ENCODE measurements at places on chromosomes 5 and 9.

GRCh38 chr5:56382896-56383295 lies 149.8 kb upstream of the ANKRD55 start:
- DNase-seq, result no peak

GRCh38 chr5:68891718-68892117 lies 202.1 kb upstream of the SLC30A5 start:
- DNase-seq, result no peak

DNA sequence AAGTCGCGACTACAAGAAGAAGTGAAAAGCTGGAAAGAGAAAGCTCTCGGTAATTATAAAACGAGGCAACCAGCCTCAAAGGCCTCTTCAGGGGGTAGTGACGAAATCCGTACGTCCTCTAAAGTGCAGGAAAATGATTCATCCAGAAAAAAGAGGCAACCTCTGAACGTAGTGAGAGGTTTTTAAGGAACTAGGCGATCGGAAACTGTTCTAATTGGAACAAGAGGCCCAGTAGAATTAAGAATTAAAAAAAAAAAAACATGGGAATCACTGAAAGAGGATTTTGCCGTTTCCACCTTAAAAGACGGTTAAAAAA lies 1.0 kb downstream of the CSNK1A1 start:
- no peak for DNase-seq

- DNase-seq, result no peak
These were observed 72.5 kb upstream of the PCA3 start for GRCh38 chr9:76691517-76692313.

- peak; percentile 85 for DNase-seq
These were observed at the start of gene GEMIN5 for GRCh38 chr5:154937718-154938466. Gene GEMIN5 (minus strand): TSS chr5:154938211. CDS start chr5:154938133, 78 bp downstream.

GRCh38 chr5:8239646-8240045 lies 370.7 kb downstream of the MTRR start:
- no peak for DNase-seq

DNA sequence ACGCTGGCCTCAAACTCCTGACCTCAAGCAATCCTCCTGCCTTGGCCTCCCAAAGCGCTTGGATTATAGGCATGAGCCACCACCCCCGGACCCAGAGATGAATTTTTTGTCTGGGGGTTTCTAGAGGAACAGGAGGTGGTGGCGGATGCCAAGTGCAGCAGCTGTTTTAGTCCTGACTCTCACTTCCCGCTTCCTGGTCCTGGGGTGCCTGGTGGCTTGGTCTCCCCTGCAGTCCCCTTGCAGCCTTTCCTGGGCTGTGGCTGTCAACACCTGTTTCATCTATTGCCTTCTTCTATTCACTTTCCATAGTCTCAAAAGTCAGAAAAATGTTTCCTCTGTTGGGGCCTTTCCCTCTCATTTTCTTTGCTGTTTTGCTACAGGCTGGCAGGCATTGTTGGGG lies 6.5 kb upstream of the NHP2 start:
- DNase-seq, result no peak

DNA sequence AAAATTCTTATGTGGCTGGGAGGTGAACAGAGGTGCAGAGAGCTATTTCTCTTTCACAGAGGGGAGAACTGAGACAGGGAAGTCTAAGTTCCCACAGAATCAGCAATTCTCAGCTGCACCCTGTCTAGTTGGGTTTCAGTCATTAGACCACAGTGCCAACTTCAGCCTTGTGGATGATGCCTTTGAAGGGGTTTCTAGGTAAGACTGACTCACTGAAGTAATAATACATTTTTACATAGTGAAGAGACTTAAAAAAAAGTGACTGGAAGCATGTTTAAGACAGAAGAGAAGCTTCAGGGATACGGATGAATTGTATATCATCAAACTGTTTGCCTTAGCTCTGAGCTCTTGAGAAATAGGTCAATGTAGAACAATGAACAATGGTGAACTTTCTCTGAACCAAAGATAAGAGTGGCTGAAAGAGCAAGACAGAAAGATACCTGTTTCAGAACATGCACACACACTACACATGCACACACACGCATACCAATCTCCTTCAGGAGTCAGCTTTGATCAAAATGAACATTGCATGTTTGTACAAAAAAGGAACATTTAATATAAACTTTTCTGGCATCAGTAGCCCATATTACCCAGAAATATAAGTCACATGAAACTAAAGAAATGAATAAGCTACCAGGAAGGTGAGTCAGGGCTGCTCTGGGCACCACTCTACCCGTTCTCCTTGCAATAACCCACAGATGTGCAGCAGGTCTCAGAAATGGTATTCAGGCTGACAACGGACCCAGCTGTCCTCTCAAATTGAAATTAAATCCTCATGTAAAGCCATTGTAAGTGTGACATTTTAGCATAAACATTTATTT lies 12.6 kb upstream of the FYB1 start:
- peak; percentile 39 for DNase-seq

GRCh38 chr9:99140685-99141314 lies 35.9 kb downstream of the TGFBR1 start:
- peak; percentile 36 for DNase-seq

GRCh38 chr5:9335269-9335668 lies 210.6 kb downstream of the SEMA5A start:
- no peak for DNase-seq

DNA sequence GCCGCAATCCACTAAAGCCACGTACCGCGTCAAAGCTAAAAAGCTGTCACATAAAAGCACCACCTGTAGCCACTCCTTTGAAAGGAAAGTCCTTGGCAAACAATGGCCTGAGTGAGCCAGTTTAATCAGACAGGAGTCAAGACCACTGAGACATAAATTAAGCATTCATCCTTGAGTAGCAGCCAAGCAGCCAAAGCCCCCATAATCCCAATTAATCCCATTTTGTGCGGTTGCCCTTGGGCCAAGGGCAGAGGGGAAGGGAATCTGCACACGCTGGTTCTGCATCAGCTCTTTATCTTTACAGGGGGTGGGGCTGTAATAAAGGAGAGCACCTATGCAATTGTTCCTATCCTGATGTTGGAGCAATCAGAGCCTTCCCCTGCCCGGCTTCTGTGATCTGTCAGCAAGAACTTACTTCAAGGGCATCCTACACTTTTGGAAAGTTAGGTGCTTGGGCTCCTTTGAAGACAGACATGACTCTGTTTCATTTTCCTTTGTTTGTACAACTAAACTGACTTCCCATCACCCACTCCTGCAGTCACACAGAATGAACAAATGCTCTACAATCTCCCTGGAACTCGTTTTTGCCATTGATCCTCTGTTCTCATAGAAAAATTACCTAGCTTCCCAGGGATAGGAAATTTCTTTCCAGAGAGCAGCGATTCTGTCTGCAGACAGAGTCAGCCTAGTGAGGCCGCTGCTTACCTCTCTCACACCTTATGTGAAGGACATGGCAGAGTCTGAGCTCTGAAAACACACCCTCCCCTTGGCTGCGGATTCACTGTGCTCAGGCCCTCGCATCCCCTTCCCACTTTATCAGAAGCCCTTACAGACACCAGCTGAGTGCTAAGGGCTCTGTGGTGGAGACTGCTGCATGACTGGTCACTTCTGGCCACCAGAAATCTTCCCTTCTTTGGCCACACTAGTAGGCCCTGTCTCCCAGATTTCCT lies 116.2 kb upstream of the TBCA start:
- no peak for DNase-seq

DNA sequence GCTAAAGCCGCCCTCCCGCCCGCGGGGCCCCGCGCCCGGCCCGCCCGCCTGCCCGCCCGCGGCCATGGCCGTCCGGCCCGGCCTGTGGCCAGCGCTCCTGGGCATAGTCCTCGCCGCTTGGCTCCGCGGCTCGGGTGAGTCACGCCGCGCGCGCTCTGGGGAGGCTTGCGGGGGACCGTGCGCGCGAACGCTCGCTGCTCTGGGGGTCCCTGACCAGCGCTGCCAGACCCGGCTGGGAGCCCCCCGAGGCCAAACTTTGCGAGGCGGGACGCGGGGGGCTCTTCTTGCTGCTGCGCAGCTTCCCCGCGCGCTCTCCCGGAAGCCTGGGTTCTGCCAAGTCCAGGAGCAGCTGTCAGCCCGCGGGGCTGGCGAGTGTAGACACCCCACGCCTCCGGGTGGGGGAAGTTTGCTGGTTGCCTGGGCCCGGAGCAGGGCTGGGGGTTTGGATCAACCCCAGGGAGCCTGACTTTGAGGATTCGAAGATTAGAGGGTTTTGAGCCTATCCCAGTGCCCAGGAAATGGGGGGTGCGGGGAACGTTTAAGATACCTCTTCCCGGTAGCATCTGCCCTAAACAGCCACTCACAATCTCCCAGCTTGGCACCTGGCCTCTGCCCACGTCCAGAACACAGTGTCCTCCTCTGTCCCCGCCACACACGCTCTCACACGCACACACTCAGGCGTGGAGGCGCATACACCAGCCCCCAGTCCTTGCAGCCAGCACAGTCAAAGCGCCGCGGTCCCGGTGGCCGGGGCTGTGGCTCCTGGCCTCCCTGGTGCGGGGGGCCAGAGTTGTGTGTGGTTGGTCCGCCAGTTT lies 535 bp downstream of the UNC5A start:
- DNase-seq, result no peak

DNA sequence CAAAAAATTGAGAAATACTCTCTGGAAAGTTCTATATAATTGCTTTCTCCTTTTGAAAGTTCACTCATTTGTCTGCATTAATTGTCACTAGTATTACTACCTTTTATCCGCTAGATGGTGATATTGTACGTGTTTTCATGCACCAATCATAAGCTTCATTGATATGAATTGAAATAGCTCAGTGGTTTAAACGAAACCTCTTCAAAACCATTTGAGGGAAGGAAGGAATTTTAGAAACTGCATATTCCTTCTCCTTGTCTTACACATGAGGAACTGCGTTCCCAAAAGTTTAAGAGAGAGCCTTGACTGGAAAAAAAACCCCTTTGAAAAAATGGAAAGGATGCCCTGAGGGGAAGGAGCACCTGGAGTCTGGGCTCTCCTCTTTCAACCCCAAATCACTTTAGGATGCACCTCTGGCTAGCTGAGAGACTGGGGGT lies 98.6 kb downstream of the YTHDC2 start:
- no peak for DNase-seq

GRCh38 chr9:70589571-70590314 lies 175.3 kb upstream of the KLF9 start:
- DNase-seq, result no peak

DNA sequence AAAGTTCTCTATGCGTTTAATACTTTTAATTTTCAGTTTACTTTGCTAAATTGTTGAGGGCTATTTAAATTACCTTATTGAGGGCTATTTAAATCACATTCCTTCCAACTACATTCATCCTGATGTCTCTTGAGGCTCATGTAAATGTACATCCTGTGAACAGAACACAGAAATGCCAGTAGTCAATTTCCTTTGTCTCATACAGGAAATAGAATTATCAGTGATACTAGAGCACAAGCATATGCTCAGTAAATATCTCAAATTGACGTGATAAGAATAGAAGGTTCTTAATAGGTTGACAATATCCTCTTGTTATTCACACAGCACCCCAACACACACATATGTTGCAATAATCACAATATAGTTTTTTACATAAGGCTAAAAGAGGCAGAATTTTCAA lies 449.0 kb downstream of the CYLC2 start:
- no peak for DNase-seq

DNA sequence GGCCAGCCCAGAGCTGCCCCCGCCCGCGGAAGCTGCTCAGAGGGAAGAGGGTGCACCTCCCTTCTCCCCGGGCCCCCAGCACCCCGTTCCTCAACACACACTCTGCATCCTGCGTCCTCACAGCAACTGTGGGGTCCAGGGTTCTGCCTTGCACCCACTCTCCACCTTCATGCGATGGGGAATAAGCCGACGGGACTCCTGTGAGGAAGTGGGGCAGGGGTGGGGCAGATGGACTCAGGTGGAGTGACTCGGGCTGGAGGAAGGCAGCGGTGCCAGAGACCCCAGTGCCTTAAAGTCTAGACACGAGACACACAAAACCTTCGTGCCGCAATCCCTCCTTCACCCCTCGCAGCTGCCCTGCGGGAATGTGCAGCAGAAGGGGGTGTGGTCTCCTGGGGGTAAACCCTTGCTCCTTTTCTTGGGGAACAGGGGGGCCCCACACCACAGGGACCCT lies 8.6 kb downstream of the BRD3 start:
- no peak for DNase-seq

- peak; percentile 97 for DNase-seq
These were observed at the start of gene UBAP2 for GRCh38 chr9:34048727-34049629. Gene UBAP2 (minus strand): TSS chr9:34048887. CDS start chr9:34017148, 31,739 bp downstream.

DNA sequence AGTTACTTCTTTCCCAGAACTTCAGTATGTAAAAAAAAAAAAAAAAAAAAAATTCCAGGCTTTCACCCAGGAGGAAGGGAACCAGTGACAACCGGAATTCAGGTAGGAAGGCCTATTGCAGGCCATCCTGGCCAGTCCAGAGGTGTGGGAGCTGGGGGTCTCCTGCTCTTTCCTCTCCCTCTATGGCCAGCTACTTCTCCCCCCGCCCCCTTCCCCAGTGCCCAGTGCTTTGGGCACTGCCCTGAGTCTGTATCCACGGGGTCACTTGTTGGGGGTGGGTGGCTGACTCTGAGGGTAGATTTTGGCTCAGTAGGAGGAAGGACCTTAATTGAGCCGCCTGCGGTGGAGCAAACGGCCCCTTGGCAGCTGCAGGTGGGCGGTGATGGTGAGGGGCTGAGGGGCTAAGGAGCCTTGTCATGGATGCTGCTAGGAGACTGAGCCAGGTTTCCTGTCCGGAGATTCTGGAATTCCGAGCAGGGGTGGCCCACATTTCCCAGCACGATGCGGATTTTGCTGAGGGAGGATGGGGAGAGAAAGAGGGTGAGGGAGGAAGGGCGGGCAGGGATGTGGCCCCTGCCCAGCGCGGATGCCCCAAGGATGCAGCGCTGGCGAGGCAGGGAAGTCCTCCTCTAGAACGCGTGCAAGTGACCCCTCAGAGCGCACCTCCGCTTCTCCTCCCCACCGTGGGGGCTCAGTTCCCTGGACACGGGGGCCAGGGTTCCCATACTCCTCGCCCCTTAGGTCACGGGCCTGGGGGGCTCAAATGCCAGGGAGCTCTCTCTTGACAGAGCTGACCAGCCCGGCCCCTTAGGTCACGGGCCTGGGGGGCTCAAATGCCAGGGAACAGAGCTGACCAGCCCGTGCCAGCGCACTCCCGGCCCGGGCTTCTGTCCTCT lies 1.2 kb upstream of the PHF2 start:
- DNase-seq, result no peak

- no peak for DNase-seq
These were observed 145.5 kb upstream of the HAPLN1 start for GRCh38 chr5:83866181-83866580.

DNA sequence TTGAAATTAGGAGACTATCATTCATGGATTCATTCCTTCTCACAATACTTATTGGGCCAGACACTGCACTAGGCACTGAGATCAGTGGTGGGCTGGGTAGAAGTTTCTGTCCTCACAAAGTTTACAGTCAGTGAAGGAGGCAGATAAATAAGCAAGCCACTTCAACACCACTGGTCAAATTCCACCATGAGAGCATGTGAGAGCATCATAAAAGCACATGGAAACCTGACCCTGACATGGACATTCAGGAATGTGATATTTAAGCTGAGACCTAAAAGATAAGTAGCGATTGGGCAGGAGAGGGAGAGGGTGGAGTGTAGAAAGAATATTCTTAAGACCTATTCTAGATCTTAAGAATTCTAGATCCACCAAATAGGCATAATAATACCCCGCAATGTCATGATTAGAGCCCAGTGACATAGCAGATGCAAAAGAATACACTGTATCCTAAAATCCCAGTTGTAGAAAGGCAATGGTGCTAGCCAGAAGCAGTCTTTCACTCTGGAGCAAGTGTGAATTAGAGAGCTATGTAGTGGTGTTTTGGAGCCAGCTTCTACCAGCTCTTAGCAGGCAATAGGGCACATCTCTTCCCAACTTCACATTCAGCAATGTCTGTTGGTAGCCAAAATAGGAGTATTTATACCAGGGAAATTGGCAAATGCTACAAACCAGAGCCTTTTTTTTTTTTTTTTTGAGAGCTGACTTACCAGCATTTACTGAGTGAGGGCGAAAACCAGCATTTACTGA lies 46.4 kb downstream of the SH3RF2 start:
- no peak for DNase-seq

All from stimulated activated CD4-positive, alpha-beta T cell treated with anti-CD3 and anti-CD28 coated beads, Interleukin-4, amount 100 ng/mL, for 1 hour (primary cell).